ENCODE measurements at places on chromosomes 3 and 15.

DNA sequence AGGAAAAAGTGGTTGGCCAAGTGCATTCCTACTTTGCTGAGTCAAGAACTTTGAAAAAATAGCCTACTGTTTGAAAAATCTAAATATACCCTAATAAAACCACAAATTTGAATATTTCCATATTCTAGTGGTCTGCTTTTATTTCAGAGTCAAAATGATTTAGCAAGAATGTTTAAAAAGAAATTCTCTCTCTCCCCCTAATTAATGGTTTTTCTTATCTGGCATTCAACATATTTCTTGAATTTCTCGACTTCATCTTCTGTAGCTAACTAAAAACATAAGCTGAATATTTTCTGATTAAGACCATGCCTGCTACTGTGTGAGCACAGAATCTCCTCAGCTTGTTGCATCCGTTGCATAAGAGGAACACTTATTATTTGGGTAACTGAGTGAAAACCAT is 563.5 kb upstream of the TBL1XR1 start:
- DNase-seq = no peak

DNA sequence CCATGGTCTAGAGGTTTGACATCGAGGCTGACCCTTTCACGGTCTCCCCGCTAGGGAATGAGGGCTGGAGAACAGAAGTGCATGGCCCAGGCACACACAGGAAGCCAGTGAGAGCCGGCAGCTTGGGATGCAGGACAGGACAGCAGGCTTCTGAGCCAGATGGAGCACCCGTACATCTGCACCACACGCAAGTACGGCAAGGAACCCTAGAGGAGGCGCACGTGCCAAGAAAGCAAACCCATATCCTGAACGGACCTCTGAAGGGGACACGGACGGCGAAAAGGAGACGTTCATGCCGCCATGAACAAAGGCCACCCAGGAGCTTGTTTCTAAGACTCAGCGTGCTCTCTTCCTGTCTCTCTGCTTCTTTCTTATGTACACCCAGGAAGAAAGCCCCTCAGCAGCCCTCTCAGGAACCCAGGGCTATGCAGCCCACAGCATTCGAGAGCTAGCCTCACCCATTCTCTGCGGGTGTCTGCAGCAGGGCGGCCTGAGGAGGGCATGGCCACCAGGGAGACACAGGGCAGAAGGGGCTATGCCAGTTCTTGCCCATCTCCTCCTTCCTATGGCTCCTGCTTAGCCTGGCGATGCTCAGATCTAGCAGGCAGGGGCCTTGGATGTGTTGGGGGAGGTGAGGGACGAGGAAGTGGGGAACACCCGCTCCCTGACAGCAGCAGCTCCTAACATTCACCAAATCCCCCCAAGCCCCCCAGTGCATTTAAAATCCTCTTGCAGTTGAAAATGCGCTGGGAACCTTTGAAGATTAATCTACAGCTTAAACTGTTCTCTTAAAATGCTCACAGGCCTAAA is 81.3 kb downstream of the PCSK6 start:
- no peak for DNase-seq

GRCh38 chr3:185655426-185656320 is 69.6 kb downstream of the SENP2 start:
- DNase-seq = no peak

DNA sequence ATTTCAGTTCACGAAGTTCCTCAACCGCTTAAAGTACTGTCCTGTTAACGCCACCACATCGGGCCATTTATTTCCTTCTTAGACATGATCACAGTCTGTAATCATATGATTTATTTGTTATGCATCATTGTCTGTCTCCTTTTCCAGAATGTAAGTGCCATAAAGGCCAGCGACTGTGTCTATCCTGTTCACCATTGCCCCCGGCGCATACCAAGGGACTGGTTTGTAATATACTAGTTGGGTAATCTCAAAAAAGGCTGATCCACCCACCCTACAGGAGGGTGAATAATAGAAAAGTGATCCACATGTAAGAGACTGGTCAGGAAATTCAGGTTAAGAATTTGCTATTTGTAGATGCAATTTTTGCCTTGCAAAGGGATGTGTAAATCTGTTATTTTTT is 41.9 kb downstream of the SLC6A20 start:
- no peak for DNase-seq

GRCh38 chr3:171854649-171855305 is 11.6 kb downstream of the TMEM212 start:
- no peak for DNase-seq

- DNase-seq = no peak
These were observed 64.5 kb downstream of the CHST2 start for GRCh38 chr3:143184099-143184498.

DNA sequence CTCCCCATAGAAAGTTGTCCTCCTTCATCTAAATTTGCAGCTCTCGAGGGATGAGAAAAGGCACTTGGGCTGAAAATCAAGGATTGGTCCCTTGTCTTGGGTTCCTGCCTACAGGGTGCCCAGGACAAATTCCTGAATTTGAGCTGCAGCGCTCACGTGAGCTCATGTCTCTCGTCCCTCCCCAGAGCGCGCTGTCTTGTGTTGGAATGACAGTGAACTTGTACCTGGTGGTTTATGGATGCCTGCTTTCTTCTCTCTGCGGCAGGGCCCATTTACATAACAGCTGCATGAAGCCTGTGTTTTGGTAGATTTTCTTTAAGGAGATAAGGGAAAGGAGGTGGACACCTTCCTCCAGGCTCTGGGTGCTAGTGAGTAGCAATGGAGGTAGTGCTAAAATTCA is 4.3 kb downstream of the RYR3 start:
- DNase-seq = no peak

DNA sequence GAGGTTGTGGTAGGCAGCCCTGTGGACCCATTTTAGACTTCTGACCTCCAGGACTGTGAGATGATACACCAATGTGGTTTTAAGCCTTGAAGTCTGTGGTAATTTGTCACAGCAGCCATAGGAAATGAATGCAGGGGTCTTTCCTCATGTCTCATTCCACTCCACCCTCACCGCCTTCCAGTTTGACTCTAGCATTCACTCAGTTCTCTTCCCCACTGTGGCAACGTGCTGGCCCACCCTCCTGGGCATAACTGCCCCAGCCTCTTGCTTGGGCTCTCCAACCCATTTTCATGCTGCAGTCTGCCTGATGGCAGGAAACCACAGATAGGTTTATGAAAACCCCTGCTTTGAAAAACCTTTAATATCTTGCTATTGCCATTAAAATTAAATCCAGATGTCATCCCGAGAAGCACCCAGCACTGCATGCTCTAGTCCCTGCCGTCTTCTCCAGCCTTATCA is 7.3 kb upstream of the TRNT1 start:
- DNase-seq = no peak

GRCh38 chr15:77030928-77031375 is 36.0 kb downstream of the PSTPIP1 start:
- DNase-seq = peak; percentile 52

GRCh38 chr15:38904298-38904697 is 339.7 kb upstream of the RASGRP1 start:
- DNase-seq = no peak

GRCh38 chr3:8619548-8619947 is 25.1 kb downstream of the SSUH2 start:
- DNase-seq = no peak

DNA sequence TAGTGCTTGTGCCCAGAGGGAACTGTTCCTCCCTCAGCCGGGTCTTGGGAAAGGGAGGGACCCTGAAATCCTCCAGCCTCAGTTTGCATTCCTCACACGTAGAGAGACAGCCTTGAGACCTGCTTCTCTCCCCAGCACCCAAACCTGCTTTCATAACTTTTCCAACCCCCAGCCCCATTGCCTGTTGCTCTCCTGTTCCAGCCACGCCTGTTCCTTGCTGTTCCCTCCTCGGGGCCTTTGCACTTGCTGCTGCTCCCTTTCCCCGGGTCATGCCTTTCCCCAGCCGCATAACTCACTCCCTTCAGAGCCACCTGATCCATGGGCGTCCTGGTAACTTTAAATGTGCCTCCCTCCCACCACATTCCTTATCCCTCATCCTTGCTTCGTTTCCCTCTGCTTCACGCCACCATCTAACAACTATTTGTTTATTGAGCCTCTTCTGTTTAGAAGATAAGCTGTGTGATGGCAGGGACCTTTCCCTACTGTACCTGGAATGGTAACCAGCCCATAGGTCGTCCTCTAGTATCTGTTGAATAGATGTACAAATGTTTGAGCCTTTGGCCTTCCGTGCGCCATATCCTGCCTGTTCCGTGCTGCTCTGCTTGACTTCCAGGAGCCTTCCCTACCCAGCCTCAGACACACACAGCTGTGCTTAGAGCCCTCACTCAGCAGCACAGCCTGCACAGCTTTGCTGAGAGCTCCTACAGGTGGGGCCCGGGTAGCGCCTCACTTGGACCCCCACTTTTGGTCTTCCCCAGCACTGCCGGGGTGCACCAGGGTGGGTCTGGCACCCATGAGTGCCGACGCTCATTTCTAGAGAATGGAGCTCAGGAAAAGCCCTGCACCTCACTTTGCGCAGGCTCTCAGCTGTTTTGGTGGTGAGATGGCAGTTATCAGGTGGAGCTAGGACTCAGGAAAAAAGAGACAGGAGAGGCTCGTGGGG is 60.2 kb downstream of the SCN5A start:
- no peak for DNase-seq
